ENCODE measurements at places on chromosomes 5 and 9.

- no peak for DNase-seq
Observed at GRCh38 chr5:168721002-168721753, 142.0 kb upstream of the PANK3 start.

DNA sequence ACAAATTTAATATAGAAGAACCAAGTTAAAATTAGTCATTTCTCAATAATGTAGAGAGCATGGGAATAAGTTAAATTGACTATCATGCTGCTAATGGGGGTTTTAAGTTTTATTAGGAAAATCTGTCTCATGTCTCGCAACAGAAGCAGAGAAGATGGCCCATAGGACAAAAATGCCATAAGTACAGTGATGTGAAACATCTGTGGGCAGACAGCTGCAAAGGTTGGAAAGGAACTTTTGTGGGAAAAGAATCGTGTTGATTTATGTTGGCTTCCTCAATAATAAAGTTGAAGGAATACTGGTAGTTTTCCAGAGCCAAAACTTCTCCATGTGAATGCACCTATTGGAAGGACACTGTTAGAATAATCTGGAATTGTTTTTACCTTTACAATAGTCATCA lies 44.8 kb downstream of the VCAN start:
- no peak for DNase-seq

GRCh38 chr5:162227075-162227474 lies 159.5 kb downstream of the GABRG2 start:
- DNase-seq, result no peak

DNA sequence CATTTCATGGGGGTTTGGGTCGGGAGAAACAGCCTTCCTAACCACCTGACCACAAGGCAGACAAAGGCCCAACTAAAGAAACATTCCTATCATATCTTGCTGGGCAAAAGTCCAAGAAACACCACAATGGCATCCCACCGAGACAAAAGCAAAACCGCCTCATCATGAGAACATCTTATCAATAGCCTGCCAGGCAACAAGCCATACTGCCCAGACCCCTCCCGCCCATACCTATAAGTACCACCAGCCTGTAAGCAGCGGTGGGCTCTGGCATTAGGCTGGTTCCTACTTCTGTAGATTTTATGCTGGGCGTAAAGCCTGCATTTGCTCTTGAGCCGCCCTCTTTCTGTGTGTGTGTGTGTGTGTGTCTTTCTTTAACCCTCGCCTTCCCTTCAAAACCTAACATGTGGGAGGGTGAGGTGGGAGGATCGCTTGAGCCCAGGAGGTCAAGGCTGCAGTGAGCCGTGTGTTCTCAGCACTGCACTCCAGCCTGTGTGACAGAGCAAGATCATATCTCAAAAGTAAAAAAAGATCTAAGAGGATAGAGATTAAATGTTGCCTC lies 56.9 kb downstream of the PDE6A start:
- DNase-seq, result no peak
